ENCODE measurements at places on chromosomes 1 and 21. TPM values are rescaled to one million over a fixed set of nuclear protein-coding genes. Genes with fewer than 3 reads are reported as not detected.

The IFNGR2 gene
- 61.6 TPM for total RNA-seq

The SDC3 gene
- total RNA-seq: 26.2 TPM

The BPNT1 gene
- 34.1 TPM for total RNA-seq

The ESPN gene
- total RNA-seq: 11.1 TPM

The PTPRC gene
- total RNA-seq: 36.0 TPM

The KCNN3 gene
- 1.6 TPM for total RNA-seq

The EPB41 gene
- 67.2 TPM for total RNA-seq

DNA sequence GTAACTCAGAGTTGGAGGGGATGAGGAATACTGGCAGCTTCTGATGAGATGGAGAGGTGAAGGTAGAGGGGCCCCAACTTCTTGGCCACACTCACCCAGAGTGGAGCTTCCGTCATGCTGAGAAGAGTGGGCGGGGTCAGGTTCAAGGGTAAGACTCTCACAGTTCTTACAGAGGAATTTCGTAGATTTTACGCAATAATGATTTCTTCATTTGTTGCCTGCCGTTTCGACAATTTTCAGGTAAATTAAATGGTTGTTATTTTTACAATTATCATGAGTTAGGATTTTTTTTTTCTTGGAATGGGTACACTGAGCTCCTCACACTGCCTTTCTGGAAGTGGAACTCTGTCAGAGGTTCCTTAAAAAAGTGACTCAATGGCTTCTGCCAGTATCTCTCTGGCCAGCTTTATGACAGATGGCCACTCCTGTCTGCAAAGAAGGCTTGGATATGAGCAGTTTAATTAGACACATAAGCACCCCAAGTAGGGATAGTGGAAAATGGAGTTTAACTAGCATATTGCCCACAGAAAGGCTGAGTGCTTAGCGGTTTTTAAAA is 13.8 kb upstream of the NLRP3 start:
- no peaks in the 10 kb centered on the region for H3K27me3 ChIP-seq
- H3K4me1 ChIP-seq: no peaks in the 10 kb centered on the region
- no peak overlapping the region for H3K4me3 ChIP-seq
- no peak overlapping the region for H3K27ac ChIP-seq

DNA sequence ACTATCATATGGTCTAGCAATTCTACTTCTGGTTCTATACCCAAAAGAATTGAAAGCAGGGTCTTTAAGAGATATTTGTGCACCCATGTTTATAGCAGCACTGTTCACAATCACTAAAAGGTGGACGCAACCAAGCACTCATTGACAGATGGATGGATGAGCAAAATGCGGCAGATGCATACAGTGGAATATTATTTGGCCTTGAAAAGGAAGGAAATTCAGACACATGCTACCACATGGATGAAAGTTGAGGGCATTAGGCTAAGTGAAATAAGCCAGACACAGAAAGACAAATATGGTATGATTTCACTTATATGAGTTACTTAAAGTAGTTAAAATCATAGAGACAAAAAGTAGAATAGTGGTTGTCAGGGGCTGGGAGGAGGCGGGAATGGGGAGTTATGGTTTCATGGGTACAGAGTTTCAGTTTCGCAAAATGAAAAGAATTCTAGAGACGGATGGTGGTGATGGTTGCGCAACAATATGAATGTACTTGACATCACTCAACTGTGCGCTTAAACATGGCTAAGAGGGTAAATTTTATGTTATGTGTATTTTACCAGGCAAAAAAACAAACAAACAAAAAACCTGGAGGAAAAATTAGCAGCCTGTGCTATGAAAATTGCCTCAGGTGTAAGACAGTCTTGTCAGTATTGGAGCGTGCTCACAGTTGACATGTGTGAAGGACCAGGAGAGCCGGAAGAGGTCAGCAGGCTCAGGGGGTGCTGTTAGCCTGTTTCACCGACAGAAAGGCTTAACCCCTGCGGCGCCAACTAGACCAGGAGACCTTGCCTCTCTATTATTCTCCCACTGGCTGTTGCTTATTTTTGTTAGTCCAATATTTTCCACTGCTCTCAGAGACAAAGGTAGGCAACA is 26.5 kb downstream of the CD247 start:
- H3K27me3 ChIP-seq: no peaks in the 10 kb centered on the region
- no peaks in the 10 kb centered on the region for H3K36me3 ChIP-seq
- no peak overlapping the region for H3K4me3 ChIP-seq
- DNase-seq: no peak

GRCh38 chr1:7435276-7436055 is 335.6 kb upstream of the VAMP3 start:
- no peaks in the 10 kb centered on the region for H3K27me3 ChIP-seq

GRCh38 chr1:46396441-46397398 is 2.6 kb downstream of the FAAH start:
- no peaks in the 10 kb centered on the region for H3K27me3 ChIP-seq
- no peaks in the 10 kb centered on the region for H3K36me3 ChIP-seq
- no peak for DNase-seq
